Melanocyte of skin (primary cell): ENCODE measurements at places on chromosomes 6 and 20. TPM values are rescaled to one million over a fixed set of nuclear protein-coding genes. Genes with fewer than 3 reads are reported as not detected.

CLPSL2 gene
- not detected in 2 replicates for total RNA-seq

GSTA4 gene
- 24.1 and 30.5 TPM in 2 replicates for total RNA-seq

TREML2 gene
- total RNA-seq: not detected in 2 replicates

RUNX2 gene
- total RNA-seq: 1.1 and 1.7 TPM in 2 replicates

CD40 gene
- 0.93 and 2.3 TPM in 2 replicates for total RNA-seq

BPI gene
- not detected in 2 replicates for total RNA-seq

TNXB gene
- under 0.01 and 0.15 TPM in 2 replicates for total RNA-seq

TINAG gene
- not detected in 2 replicates for total RNA-seq

IL20RA gene
- not detected in 2 replicates for total RNA-seq

AAR2 gene
- 34.6 and 38.4 TPM in 2 replicates for total RNA-seq

BNIP5 gene
- under 0.01 TPM in 1 of 2 replicates, not detected in the other for total RNA-seq

SNAP25 gene
- total RNA-seq: 2.3 and 4.2 TPM in 2 replicates

SLC2A4RG gene
- total RNA-seq: 5.9 and 10.2 TPM in 2 replicates

CCM2L gene
- not detected in 2 replicates for total RNA-seq

CCN2 gene
- 2.0 and 3.0 TPM in 2 replicates for total RNA-seq

C6orf132 gene
- not detected in 2 replicates for total RNA-seq

GCNT2 gene
- total RNA-seq: 182 and 198 TPM in 2 replicates

CDK19 gene
- total RNA-seq: 10.7 and 15.6 TPM in 2 replicates

GRM1 gene
- 0.36 and 1.0 TPM in 2 replicates for total RNA-seq

PTGIS gene
- total RNA-seq: 0.33 and 0.62 TPM in 2 replicates

MRAP2 gene
- 1.0 and 5.5 TPM in 2 replicates for total RNA-seq

SIRPD gene
- total RNA-seq: not detected in 2 replicates

RALGAPB gene
- 29.3 and 36.2 TPM in 2 replicates for total RNA-seq

AHCY gene
- 89.1 and 114 TPM in 2 replicates for total RNA-seq

PPP1R16B gene
- 0.36 and 2.1 TPM in 2 replicates for total RNA-seq

ANKRD66 gene
- total RNA-seq: not detected in 2 replicates

CNKSR3 gene
- 4.8 and 5.8 TPM in 2 replicates for total RNA-seq

SLC17A9 gene
- total RNA-seq: 2.9 and 5.3 TPM in 2 replicates

FERMT1 gene
- total RNA-seq: under 0.01 and 0.77 TPM in 2 replicates

ELOVL4 gene
- 4.8 and 8.4 TPM in 2 replicates for total RNA-seq

LBP gene
- not detected in 2 replicates for total RNA-seq

MDFI gene
- not detected in 2 replicates for total RNA-seq

GPR6 gene
- total RNA-seq: not detected in 2 replicates

PPIL6 gene
- total RNA-seq: 6.0 and 7.7 TPM in 2 replicates

METTL24 gene
- not detected in 2 replicates for total RNA-seq
